ENCODE measurements at places on chromosomes 4 and X. TPM values are rescaled to one million over a fixed set of nuclear protein-coding genes. Genes with fewer than 3 reads are reported as not detected.

Gene HSFX3
- 0.25 TPM for total RNA-seq

GRCh38 chrX:115437841-115438595 lies 123.0 kb upstream of the PLS3 start:
- no peak for DNase-seq

- DNase-seq, result no peak
Observed at GRCh38 chr4:110610940-110611831, 11.7 kb downstream of the PITX2 start.

GRCh38 chr4:52037689-52038102 lies 403 bp downstream of the SGCB start:
- peak; percentile 33 for DNase-seq

DNA sequence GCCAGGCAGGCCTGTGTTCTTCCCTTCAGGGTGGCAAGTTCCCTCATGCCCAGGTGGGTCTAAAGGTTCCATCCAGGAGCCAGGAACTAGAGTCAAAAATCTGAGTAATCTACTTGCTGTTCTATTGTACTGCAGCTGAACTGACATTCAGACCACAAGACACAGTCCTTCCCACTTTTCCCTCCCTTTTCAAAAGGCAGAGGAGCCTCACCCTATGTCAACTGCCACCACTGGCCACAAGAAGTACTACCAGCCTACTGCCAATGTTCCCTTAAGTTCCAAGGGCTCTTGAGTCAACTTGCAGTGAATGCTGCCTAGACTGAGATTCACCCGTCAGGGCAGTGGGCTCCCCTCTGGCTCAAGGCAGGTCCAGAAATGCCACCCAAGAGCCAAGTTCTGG lies 133.5 kb downstream of the FAM47B start:
- no peak for DNase-seq

All from left ventricle myocardium inferior (tissue), 1 donor.